Right lobe of liver (tissue), 6 donors: ENCODE measurements at places on chromosomes 2 and 18. TPM values are rescaled to one million over a fixed set of nuclear protein-coding genes. Genes with fewer than 3 reads are reported as not detected.

The ARHGEF33 gene
- 0.12 TPM for total RNA-seq

The XDH gene
- total RNA-seq, result 28.3 TPM

The CHRNG gene
- total RNA-seq, result not detected

The GNLY gene
- 1.9 TPM for total RNA-seq

The EVA1A gene
- 64.4 TPM for total RNA-seq

The SLC9A4 gene
- total RNA-seq, result not detected

The MGAT4A gene
- 10.9 TPM for total RNA-seq

The PRKD3 gene
- 11.1 TPM for total RNA-seq
